ENCODE measurements at places on chromosomes 16 and 17. TPM values are rescaled to one million over a fixed set of nuclear protein-coding genes. Genes with fewer than 3 reads are reported as not detected.

GRCh38 chr16:88400186-88400585, 17.4 kb downstream of the ZNF469 start:
- DNase-seq, result no peak

DNA sequence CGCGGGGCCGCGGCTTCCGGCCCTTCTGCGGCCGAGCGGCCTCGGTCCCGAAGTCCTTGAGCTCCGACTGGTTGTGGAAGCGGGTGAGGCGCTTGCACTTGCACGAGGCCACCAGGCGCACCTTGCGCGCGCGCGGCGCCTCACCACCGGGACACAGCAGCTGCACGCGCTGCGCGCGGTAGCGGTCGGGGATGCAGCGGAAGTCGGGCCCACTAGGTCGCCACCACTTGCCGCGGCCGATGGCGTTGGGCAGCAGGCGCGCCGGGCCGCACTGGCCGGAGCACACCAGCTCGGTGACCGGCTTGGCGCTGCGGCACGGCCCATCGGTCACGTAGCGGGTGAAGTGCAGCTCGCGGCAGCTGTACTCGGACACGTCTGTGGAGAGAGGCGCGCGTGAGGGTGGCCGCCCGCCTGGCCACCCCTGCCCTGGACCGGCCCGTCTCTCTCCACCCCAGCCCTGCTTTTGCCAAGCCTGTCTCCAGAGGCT, 3.2 kb downstream of the SOST start:
- no peak for DNase-seq

DNA sequence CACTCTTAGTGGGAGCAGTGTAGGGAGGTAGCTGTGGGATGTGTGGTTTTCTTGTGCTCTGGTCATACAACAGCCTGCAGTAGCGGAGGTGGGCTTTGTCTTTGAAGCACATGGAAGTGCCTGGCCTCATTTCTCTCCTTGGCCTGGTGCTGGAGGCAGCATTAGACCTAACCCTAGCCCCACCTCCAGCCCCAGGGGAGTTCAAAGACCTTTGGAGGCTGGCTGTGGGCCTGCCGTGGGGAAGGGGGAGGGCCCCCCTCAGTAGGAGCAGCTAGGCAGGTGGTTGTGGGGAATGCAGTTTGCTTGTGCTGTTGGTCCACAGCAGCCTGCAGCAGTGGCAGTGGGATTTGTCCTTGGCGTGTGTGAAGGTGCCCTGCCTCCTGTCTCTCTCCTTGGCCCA, 91.7 kb downstream of the BCAS3 start:
- DNase-seq, result no peak

- DNase-seq, result no peak
These were observed 65.3 kb upstream of the NUDT7 start for GRCh38 chr16:77657016-77657415.

- peak; percentile 72 for DNase-seq
These were observed 38.5 kb upstream of the MYOCD start for GRCh38 chr17:12627177-12627629.

Gene GNG13
- not detected for total RNA-seq

Gene MT2A
- 1,404 TPM for total RNA-seq

Gene MT3
- total RNA-seq, result not detected

Gene CCR7
- total RNA-seq, result not detected

Measured in LHCN-M2 (cell line).